Stimulated activated CD4-positive, alpha-beta T cell treated with anti-CD3 and anti-CD28 coated beads, Interleukin-15, amount 100 ng/mL, for 1 hour (primary cell): ENCODE measurements at places on chromosomes 5 and 9.

GRCh38 chr5:151448038-151448985 lies 909 bp downstream of the SLC36A1 start:
- DNase-seq = no peak

DNA sequence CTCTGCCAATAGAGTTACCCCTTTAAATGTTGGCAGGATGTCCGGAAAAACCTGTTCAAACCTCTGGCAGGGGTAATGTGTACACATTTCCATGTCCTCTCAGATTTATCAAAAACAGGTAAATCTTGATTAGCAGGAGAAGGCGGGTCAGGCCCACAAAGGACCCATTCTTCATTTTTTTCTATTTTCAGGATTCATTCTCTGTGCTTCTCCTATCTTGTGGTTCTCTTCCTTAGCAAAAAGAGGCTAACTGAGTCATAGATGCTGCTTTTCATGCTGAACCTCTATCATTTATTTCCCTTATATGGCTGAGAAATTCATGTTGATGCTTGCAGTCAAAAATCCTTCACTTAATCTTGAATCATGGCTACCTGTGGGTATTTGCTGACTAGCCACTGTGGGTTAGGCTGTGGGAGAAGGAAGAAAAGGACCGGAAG lies 112.7 kb upstream of the IQGAP2 start:
- DNase-seq = no peak

GRCh38 chr9:107489144-107489673 lies 360 bp downstream of the KLF4 start:
- DNase-seq = no peak

DNA sequence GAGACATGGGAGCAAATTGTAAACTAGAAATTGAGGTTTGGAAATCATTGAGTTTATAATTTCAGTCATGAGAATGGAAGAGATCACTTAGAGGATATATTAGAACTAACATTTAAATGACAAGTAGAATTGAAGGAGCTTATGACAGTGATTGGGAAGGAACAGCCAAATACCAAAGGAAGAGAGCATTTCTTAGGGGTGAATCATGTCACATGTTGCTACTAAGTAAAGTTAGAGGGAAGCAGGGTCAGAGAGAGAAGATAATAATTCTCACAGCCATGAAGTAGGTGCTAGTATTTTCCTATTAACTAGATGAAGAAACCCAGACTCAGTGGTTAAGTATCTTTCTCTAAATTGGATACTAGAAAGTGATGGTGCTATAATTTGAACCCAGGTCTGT lies 59.3 kb downstream of the COMMD10 start:
- no peak for DNase-seq

- no peak for DNase-seq
Measured at GRCh38 chr5:78527054-78527859, 121.3 kb downstream of the LHFPL2 start.

DNA sequence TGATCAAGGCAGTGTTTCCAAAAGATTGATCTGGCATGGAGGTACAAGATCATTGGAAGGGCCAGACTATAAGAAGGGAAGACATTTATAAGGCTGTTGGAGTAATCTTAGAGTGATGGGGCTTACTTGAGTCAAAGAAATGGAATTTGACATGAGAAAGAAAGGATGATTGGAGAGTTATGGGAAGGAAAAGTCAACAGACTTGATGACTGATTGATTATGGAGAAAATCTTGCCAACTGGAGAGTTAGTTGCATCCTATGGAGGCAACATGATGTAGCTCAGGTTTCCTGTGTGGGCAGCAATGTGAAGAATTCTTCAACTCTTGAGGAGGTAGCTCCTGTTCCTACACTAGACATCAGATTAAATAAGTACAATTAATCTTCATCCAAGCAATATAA lies 10.9 kb upstream of the MAST4 start:
- DNase-seq = no peak
